ENCODE measurements at places on chromosomes 5 and 9.

DNA sequence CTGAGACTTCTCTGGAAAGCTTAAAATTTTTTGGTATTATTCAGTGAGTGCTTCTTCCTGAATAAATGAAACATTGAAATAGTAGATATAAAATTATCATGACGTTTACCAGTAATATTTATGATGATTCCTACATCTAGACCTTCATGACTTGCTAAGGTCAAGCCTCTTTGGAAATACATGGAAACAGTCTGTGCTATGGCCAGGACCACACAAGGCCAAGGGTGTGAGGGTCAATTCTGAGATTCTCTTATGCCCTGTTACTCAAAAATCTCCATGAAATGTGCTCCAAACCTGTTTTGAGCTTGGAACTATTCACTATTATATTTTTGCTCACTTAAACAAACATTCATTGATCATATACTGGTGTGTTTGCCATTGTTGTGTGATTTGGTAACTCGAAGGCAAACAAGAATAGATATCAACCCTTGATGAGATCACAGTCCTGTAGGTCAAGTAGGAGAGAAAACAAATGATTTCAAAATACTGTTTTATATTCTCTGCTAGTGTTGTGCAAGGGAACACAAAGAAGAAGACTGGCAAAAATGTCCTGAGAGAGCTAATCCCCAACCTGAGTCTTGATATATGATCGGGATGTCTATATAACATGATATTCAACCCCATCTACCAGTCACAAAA, 1254.9 kb upstream of the DMAC1 start:
- DNase-seq: no peak

GRCh38 chr5:43268188-43268820, 44.9 kb downstream of the HMGCS1 start:
- DNase-seq: no peak

GRCh38 chr5:160166069-160166972, 47.1 kb upstream of the PWWP2A start:
- DNase-seq: no peak

GRCh38 chr5:79973511-79973910, 17.6 kb downstream of the MTX3 start:
- no peak for DNase-seq

GRCh38 chr9:137314561-137315560, 12.8 kb upstream of the NRARP start:
- DNase-seq: no peak

- DNase-seq: no peak
These were observed 164.1 kb downstream of the PRR16 start for GRCh38 chr5:120628156-120628555.

DNA sequence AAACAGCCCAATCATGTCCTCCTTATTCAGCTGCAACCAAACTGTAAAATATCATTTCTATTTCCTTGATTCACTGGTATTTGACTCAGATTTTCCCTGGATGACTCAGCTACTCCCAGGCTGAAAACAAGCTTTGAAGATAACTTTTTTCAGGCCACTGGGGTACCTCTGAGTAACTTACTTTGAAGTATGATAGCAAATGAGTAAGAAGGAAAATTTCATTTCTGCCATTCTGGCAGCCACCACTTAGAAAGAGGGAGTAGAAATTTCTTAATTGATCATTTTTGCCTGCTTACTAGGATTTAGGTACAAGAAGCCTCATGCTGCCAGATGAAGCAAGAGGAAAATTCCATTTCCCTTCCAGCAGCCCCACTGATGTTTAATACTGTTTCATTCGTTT, 247.4 kb downstream of the PRELID2 start:
- no peak for DNase-seq

DNA sequence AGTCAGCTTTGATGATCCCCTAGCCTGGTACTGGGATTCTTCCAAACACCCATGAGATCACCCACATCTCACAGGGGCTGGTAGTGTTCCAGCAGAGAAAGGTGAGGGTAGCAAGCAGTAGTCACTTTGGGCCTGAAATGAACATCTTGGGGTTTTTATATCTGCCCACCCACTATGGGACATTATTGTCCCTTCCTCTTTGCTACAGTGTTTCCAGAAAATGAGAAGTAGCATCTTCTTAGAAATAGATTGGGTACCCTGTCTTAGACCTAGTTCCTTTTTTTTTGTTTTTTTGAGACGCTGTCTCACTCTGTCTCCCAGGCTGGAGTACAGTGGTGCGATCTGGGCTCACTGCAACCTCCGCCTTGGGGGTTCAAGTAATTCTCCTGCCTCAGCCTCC, 249.2 kb upstream of the ANKRD55 start:
- DNase-seq: no peak

DNA sequence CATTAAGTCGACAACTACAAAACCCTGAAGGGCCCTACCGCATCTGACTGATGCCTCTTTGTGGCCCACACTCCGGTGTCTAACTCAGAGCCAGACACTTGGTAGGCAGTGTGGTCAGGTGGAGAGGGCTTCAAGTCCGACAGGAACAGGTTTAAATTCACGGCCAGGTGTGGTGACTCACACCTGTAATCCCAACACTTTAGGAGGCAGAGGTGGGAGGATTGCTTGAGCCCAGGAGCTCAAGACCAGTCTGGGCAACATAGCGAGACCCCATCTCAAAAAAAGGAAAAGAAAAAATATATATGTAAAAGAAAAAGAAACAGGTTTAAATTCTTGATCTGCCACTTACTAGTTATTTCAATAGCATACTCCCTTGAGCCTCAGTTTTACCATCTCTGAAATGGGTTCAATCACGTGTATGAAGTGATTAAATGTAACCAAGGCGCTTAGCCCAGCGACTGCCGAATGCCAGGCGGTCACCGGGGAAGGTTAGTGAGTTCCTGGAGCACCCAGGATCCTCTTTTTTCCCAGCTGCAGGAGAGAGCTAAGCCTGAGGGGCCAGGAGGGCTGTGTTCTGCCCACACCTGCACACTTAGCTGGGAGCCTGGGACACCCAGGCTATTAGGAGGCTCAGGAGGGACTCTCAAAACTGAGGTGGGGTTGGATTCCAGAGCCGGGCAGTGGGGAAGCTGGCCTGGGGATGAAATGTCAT, 943 bp downstream of the CLTB start:
- DNase-seq: no peak

GRCh38 chr5:180785121-180785781, 17.4 kb downstream of the MGAT1 start:
- no peak for DNase-seq

GRCh38 chr9:8206720-8207119, 407.1 kb upstream of the DMAC1 start:
- DNase-seq: no peak

GRCh38 chr9:98187926-98188325, 4.5 kb downstream of the CORO2A start:
- DNase-seq: no peak

DNA sequence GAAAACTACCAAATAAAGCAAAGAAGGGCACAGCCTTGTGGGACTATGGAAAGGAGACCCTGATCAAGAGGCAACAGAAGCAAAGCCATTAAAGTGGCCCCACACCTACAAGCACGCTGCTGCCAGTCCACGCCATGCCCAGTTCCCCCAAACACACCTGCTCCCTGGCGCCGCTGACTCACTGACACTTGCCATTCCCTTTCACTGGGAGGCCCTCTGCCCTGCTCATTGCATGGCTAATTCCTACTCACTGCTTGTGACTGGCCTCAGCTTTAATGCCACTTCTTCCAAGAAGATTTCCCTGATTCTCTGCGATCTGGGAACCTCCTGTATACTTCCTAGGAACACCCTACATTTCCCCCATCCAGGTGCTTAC, 71.2 kb upstream of the TAF1L start:
- DNase-seq: no peak

DNA sequence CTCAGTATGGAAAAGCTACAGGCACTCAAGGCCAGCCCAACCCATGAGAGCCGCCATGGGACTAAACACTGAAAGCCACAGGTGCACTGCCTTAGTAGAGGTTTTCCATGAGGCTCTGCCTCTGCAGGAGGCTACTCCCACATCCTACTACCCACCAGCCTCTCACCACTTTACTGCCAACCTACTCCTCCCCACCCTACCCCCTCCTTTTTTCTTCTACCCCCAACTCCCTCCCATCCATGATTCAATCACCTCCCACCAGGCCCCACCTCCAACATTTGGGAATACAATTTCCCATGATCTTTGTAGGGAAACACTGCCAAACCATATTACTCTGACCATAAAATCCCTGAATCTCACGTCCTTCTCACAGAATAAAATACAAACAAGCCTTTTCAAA, 101.6 kb upstream of the CTSV start:
- no peak for DNase-seq

DNA sequence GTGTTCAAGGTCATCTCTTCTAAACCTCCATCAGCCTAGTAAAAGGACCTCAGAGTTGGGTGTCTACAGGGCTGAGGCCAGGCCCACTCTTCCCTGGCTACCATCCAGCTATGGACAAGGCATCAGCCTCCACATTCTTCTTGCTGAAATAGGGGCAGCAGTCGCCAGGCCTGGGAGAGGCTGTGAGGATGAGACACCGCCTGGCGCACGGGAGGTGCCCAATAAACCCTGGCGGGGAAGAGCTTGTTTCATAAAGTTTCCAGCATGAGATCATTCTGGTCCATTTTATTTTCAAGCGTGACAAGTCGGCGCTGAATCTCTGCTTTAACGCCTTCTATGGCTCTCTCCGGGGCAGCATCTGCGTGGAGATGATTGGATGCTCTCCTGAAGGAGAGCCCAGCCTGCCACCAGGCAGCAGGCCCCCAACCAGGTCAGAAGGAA, 153.4 kb downstream of the OLFM1 start:
- no peak for DNase-seq

- no peak for DNase-seq
These were observed 18.6 kb downstream of the CD74 start for GRCh38 chr5:150394131-150394530.

DNA sequence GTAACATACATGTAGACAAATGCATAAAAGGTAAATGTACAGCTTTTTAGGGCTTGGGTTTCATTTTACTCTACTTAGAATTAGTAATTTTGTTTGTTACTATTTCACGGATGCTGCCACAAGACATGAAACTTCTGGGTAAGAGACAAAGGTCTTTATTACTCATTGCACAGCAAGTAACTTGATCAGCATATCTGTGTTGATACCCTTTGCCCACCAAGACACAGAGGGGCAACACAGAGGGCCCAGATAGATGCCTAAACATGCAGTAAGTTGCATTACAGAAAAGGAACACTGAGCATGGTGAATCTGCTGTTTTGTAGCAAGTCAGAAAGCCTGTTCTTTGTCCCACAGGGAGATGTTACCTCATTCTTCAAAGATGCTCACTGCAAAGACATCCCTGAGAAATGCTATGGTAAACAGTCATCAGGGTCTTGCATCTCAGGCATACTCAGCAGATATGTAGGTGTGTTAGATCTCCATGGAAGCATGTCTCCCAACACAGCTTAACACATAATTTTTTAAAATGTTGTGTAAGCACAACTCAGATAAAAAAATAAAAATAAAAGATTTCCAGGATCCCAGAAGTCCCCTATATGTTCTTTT, 10.3 kb downstream of the ITGA2 start:
- DNase-seq: no peak

Data from COR-L47 (cell line).